ENCODE measurements at places on chromosomes 2 and 18. TPM values are rescaled to one million over a fixed set of nuclear protein-coding genes. Genes with fewer than 3 reads are reported as not detected.

DNA sequence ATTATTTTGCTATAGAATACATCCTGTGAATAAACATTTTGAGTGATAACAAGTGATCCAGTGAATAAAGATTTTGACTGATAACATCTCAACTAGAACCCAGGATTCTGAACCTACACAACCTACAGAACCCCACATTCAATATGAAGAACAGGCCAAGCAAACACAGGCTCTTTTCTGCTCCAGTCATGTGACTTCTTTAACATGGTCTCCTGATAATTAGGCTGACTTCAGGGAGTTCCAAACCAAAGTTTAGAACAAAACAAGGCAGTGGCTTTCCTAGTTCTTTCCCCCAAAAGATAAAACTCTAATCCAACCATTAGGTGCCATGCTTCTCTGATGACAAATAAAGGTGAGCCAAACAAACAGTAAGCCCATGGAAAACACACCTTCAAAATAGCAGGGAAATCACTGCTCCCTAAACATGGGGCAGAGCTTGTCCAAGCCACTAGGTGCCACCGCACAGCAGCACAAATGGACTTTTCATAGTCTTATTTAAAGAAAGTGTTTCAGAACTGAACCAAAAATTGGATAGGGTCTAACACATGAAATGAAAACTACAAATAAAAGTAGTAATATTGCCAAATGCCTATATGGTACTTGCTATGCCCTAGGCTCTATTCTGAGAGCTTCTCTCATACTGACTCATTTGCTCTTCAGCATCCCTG lies 95.3 kb downstream of the EVA1A start:
- DNase-seq, result no peak
- H3K36me3 ChIP-seq, result no peaks in the 10 kb centered on the region
- no peak overlapping the region for H3K4me3 ChIP-seq
- H3K27me3 ChIP-seq, result no peaks in the 10 kb centered on the region
- no peak overlapping the region for H3K27ac ChIP-seq

The ADAM17 gene
- polyA plus RNA-seq, result 10.6 TPM

DNA sequence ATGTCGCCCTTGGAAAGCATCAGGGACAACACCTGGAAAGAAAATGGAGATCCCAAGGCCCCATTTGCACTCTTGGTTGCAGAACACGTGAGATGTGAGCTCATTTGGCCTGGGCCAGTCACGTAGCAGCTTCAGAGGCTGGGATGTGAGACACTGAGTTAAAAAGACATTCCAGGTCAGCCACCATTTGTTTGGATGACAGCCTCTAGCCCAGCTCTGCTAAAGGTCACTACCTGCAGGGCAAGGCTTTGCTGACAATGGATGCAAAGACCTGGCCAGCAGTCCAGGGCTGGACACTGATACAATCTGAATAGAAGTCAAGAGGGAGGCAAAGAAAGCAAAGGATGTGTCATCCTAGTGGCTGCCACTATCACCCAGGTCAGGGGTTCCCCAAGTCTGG lies 83.9 kb upstream of the LRPPRC start:
- no peaks in the 10 kb centered on the region for H3K27me3 ChIP-seq
- H3K27ac ChIP-seq, result no peak overlapping the region
- H3K36me3 ChIP-seq, result no peaks in the 10 kb centered on the region
- no peaks in the 10 kb centered on the region for H3K4me1 ChIP-seq
- DNase-seq, result no peak

GRCh38 chr2:101717071-101717845 lies 19.8 kb downstream of the MAP4K4 start:
- no peaks in the 10 kb centered on the region for H3K27me3 ChIP-seq
- H3K36me3 ChIP-seq, result no peaks in the 10 kb centered on the region
- H3K27ac ChIP-seq, result no peak overlapping the region
- no peak overlapping the region for H3K4me3 ChIP-seq
- no peak for DNase-seq

- no peak for DNase-seq
- no peaks in the 10 kb centered on the region for H3K36me3 ChIP-seq
- no peak overlapping the region for H3K27ac ChIP-seq
Measured at GRCh38 chr2:120779781-120780283, 44.2 kb downstream of the GLI2 start.

DNA sequence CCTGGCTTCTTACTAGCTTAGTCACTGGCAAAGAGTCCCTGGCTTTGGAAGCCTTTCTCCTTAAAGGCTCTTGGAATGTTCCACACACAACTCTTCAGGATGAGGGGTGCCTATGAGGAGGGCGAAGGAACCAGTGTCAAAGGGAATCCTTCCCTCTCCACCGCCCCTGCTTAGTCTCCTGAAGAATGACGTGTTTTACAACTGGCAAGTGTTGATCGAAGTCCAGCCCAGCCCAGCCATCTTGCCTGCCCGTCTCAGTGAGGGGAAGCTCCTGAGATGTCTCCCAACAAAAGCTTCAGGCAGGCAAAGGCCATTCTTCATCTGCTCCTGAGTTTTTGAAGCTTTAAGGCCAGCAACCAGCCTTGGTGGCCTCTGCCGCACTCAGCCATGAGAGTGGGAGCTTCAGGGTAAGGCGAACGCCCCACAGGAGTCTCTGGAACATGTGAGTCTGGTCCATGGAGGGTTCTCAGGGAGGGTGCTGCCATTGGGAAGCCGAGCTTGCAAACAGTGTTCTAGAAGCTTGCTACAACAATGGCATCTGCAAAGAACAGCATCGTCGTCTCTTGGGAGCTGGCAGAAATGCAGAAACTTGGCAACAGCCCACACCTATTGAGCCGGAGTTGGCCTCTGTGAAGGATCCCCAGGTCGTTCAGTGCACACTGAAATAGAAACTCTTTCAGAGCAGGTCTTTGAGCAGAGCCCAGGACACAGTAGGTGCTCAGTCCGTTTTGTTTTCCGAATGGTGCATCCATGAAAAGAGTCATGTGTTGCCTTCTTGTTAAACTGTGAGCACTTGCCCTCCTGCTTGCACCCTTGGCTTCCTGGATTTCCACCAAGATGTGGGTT lies 220.7 kb downstream of the SEPTIN10 start:
- no peaks in the 10 kb centered on the region for H3K36me3 ChIP-seq
- DNase-seq, result no peak
- H3K4me1 ChIP-seq, result no peaks in the 10 kb centered on the region
- no peaks in the 10 kb centered on the region for H3K27me3 ChIP-seq
- no peak overlapping the region for H3K27ac ChIP-seq
- H3K4me3 ChIP-seq, result no peak overlapping the region

The KCNE4 gene
- 1.4 TPM for polyA plus RNA-seq

GRCh38 chr2:131588152-131588873 lies 60.6 kb downstream of the CCDC74A start:
- no peaks in the 10 kb centered on the region for H3K36me3 ChIP-seq
- no peaks in the 10 kb centered on the region for H3K27me3 ChIP-seq
- no peaks in the 10 kb centered on the region for H3K4me1 ChIP-seq
- H3K27ac ChIP-seq, result no peak overlapping the region

DNA sequence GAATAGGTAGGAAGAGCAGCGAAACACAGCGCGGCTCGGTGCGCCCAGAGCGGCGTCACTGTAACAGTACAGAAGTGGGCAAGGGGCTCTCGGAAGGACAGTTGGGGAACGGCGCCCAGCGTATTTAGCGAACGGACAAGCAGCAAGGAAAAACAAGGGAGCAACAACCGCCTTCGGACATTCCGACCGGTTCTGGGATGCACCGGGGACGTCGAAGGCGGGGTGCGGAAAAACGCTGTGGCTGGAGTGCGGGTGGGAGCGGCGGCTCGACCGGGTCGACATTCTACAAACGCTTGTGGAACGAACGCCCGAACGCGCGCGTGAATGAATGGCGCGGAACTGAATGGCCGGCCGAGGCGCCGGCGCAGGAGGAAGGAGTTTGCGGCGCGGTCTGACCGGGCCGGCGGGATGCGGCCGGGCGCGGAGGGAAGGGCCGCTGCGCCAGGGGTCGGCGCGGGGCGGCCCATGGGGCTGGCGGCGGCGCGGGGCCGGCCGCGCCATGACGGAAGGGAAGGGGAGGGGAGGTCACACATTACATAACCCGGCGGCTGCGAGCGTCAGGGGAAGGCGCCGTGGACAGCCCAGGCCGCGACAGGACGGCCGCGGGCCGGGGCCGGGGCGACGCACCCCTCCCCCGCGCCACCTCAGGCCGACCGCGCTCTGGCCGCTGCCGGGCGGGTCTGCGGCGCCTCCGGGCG lies 605 bp downstream of the REV1 start:
- peak; percentile 80 for DNase-seq
- no peaks in the 10 kb centered on the region for H3K27me3 ChIP-seq
- peak overlapping the region; percentile 99 for H3K4me3 ChIP-seq

GRCh38 chr2:100034431-100034830 lies 108.0 kb downstream of the AFF3 start:
- no peak overlapping the region for H3K27ac ChIP-seq
- no peaks in the 10 kb centered on the region for H3K36me3 ChIP-seq
- no peak for DNase-seq
- no peaks in the 10 kb centered on the region for H3K27me3 ChIP-seq
- H3K4me3 ChIP-seq, result no peak overlapping the region

The PLGLB2 gene
- 0.34 TPM for polyA plus RNA-seq

The CXCR1 gene
- polyA plus RNA-seq, result 0.07 TPM

The RNU2-63P gene
- polyA plus RNA-seq, result not detected

DNA sequence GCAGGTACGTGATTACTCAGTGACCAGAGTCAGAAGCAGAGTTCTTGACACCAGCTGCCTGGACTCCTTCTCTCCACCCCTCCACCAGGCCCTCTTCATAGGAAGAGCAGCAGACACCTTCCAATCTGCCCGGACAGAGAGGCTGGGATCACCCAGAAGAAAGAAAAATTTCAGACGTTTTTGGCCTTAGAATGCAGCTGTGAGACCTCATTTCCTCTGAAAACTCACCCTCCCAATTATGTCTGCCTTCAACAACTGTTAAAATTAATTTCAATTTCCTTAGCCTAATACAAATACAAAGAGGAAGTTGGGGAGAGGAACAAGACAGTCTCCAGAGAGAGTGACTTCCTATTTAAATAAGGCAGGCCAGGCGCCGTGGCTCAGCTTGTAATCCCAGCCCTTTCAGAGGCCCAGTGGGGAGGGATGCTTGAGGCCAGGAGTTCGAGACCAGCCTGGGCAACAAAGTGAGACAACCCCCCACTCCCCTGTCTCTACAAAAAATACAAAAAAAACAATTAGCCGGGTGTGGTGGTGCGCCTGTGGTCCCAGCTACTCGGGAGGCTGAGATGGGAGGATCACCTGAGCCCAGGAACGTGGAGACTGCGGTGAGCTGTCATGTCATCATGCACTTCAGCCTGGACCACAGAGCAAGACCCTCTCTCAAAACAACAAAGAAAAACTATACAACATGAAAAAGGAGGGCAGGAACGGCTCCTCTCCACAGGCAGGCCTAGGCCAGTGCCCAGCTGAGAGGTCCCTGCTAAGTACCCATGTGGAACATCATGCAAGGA lies 1.6 kb downstream of the SLC66A2 start:
- H3K27me3 ChIP-seq, result no peaks in the 10 kb centered on the region
- H3K36me3 ChIP-seq, result no peaks in the 10 kb centered on the region
- peaks cover 6% of the 10 kb centered on the region for H3K4me1 ChIP-seq
- peak overlapping the region; percentile 93 for H3K4me3 ChIP-seq
- peak overlapping the region; percentile 83 for H3K27ac ChIP-seq

GRCh38 chr2:240921311-240921994 lies 15.3 kb downstream of the CROCC2 start:
- no peaks in the 10 kb centered on the region for H3K36me3 ChIP-seq
- H3K27me3 ChIP-seq, result no peaks in the 10 kb centered on the region
- H3K4me3 ChIP-seq, result no peak overlapping the region
- DNase-seq, result peak; percentile 28
- no peaks in the 10 kb centered on the region for H3K4me1 ChIP-seq

The DUSP2 gene
- polyA plus RNA-seq, result 2.4 TPM

- no peak for DNase-seq
- H3K4me1 ChIP-seq, result peaks cover 22% of the 10 kb centered on the region
- H3K4me3 ChIP-seq, result no peak overlapping the region
- no peaks in the 10 kb centered on the region for H3K27me3 ChIP-seq
Measured at GRCh38 chr2:205760157-205760556, 77.9 kb downstream of the NRP2 start.

The CLEC4F gene
- not detected for polyA plus RNA-seq

DNA sequence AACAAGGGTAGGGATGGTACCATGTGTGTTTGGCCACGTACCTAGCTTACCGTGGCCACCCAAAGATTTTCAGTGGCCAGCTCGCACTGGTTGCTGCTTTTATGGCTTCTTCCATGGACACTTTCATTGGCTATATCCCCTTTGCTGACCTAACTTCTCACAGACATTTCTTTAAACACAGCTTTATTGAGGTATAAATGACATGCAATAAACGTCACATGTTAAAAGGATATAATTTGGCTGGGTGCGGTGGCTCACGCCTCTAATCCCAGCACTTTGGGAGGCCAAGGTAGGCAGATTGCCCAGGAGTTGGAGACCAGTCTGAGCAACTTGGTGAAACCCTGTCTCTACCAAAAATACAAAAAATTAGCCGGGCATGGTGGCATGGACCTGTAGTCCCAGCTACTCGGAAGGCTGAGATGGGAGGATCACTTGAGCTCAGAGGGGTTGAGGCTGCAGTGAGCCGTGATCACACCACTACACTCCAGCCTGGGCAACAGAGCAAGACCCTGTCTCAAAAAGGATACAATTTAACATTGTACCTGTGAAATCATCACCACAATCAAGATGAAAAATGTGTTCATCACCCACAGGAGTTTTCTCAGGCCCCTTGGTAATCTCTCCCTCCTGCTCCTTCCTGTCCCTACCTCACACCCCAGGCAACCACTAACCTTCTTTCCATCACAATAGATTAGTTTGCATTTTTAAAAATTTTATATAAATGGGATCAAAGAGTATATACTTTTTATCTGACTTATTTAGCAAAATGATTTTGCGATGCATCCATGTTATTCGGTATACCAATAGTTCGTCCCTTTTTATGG lies 127.8 kb upstream of the PPP1CB start:
- peaks cover 10% of the 10 kb centered on the region for H3K4me1 ChIP-seq
- no peaks in the 10 kb centered on the region for H3K27me3 ChIP-seq
- peak overlapping the region; percentile 43 for H3K27ac ChIP-seq
- H3K4me3 ChIP-seq, result no peak overlapping the region
